Ascending aorta (tissue), 2 donors: ENCODE measurements at places on chromosomes 2 and 18. TPM values are rescaled to one million over a fixed set of nuclear protein-coding genes. Genes with fewer than 3 reads are reported as not detected.

DNA sequence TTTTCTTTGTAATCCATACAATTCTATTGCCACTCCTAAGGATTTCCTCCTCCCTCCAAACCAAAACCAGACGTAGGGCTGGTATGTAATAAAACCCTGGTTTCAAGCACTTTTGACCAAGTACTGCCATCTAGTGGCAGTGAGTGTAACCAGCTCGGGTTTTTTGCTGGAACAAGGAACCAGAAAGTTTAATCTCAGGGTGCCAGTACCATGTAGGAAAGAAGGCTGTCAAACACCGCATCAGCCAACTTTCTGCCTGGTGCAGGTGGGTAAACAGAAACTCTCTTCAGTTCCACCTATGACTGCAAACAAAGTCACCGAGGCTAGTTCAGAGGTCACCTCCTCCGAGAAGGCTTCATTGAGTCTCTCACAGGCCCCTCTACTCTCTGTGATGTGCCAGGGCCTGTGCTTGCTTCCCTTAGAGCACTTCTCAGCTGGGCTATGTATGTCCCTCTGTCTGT, 10.2 kb upstream of the THNSL2 start:
- DNase-seq, result no peak

- DNase-seq, result no peak
Measured at GRCh38 chr2:172464400-172465129, 37.2 kb downstream of the ITGA6 start.

- DNase-seq, result no peak
Measured at GRCh38 chr2:217910875-217911212, 92.0 kb downstream of the TNS1 start.

The DES gene
- 182 TPM for total RNA-seq
